ENCODE measurements at places on chromosomes 3 and 15. TPM values are rescaled to one million over a fixed set of nuclear protein-coding genes. Genes with fewer than 3 reads are reported as not detected.

Gene CAMP
- polyA plus RNA-seq: not detected

Gene FBXW12
- not detected for polyA plus RNA-seq

Gene ARL6IP5
- 953 TPM for polyA plus RNA-seq

Gene RARRES1
- not detected for polyA plus RNA-seq

Measured in CD4-positive, alpha-beta memory T cell (primary cell).